ENCODE measurements at places on chromosomes 3 and 15.

DNA sequence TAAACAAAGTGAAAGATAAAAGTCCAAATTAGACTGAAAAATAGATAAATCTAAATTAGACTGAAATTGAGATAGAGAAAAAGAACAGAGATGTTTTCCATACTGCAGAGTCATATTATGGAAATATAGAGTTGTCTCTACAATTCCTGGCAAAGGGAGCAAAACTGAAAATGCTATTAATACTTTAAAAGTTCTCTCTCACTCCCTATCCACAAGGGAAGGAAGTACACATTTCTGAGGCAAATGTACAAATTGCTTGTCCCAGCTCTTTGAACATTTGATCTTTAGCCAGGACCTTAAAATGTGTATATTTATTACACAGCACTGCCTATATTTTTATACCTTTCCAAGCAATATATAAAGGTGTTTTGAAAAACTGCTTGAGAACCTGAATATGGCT is 225.1 kb upstream of the SEMA6D start:
- DNase-seq, result no peak

GRCh38 chr3:21013566-21013965 is 737.4 kb downstream of the ZNF385D start:
- no peak for DNase-seq

- no peak for DNase-seq
These were observed 434.8 kb upstream of the DPH6 start for GRCh38 chr15:35980719-35981118.

DNA sequence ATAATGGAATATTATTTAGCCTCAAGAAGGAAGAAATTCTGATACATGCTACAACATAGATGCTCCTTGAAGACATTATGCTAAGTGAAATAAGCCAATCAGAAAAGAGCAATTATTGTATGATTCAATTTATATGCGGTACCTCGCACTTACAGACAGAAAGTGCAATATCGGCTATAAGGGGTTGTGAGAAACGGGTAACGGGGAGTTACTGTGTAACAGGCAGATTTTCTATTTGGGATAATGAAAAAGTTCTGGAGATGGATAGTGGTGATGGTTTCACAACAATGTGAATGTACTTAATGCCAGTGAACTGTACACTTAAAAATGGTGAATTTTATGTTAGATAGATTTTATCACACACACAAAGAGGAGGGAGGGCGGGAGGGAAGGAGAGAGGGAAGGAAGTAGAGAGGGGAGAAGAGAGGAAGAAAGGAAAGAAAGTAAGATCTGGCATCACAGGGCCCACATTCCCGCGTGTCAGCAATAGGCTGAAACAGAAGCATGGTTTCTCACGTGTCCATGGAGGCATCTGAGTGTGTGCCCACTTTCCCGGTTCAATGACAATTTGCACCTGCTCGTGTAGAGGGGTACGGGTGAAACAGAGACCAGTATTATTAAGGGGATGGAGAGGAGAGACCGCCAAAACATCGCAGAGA is 700 bp upstream of the BLM start:
- DNase-seq, result no peak

DNA sequence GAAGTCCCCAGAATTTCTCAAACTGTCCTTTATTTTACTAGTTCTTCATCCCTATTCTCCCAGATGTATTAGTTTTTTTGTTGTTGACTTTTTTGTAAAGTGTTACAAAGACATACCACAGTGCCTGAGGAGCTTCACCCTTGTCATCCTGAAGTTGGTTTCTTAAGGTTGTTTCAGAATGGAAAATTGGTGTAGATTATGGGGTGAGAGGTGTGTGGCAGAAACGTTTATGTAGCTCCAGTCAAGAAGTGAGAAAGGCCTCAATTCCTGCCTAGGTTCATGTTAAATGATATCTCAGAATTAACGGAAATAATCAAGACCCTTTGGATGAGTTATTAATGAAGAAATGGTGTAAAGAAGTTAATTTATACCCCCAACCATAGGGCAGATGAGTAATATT is 6.8 kb downstream of the EDEM1 start:
- no peak for DNase-seq

DNA sequence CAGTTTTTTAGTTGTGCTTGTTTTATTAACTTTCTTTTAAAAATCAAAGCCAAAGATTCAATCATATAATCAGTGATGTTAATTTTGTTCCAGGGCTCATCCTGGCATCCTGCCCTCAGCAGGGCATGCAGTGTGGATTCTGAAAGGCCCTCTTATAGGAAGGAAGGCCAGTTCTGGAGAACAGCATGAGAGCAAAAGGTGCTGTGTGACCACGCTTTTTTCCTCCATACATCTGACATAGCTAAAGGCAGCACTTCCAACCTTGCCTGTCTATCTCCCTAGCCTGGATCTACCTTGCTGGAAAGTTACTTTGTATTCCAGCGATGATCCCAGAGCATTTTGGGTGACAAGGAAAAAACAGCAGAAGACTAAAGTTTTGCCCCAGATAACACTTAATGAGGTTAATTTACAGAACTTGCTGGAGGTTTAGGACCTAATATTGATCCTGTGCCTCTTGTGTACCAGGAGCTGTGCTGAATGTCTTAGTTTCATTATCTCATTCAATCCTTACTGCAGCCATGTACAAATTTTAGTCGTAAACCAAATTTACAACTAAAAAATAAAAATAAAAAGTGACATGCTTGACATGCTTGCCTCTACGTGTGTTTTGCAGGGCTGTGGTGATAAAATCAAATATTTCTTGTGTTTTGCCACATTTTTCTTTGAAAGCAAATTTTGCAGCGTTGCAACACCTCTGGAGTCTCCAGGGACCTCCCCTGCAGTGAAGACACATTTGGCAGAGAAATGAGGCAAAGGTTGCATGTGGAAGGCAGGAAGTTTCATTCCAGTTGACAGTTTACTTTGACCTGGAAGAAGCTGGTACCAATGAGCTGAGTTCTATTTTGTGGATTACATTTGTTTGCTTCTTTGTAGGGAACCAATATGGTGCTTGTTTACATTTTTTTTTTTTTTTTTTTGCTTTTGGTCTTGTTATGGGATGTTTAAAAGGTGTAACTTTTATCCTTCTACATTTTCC is 13.2 kb downstream of the IL1RAP start:
- DNase-seq, result no peak
